ENCODE measurements at places on chromosomes 3 and 15. TPM values are rescaled to one million over a fixed set of nuclear protein-coding genes. Genes with fewer than 3 reads are reported as not detected.

DNA sequence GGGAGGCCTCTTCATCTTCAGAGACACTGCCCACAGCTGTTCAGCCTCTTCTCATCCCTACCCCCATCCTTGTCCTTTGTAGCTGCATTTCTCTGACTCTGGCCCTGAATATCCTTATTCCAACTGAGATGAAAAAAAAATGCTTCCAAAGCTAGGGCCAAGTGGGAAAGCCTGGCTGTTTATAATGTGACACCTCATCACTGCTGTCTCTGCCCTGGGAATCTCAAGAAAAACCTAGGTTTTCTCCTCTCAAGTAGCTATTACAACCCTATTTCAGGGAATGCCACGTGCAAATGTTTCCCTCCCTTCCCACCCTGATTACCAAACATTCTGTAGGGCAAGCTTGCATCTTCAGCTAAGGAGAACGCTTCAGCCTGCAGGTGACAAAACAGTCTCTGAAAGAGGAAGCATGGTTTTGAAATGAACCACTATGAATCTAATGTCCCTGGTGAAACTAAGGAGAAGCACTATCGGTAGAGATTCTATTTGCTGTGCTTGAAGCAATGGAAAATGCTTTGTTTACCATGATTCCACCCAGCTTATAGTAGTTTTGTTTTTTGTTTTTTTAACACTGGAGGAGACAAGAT lies 65.4 kb downstream of the USF3 start:
- DNase-seq, result no peak

Gene CERS3
- total RNA-seq, result not detected

Gene IL5RA
- not detected for total RNA-seq

DNA sequence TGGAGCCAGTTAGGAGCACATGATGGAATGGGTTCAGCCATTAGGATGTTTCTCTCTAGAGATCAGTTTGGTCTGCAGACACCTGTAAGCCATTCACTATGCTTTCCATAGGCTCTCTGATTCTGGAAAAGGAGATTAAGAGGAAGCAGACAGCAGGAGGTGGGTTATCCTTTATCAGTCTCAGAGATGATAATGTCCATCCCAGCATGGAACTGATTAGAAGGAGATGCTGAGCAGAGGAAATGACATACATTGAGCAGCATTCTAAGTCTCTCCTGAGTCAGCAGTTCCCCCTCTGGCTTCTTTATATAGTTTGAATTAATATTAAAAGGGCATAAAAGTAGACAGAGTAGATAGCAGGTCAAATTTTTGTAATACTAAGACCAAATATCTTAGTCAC lies 591.1 kb downstream of the GBE1 start:
- DNase-seq, result no peak

DNA sequence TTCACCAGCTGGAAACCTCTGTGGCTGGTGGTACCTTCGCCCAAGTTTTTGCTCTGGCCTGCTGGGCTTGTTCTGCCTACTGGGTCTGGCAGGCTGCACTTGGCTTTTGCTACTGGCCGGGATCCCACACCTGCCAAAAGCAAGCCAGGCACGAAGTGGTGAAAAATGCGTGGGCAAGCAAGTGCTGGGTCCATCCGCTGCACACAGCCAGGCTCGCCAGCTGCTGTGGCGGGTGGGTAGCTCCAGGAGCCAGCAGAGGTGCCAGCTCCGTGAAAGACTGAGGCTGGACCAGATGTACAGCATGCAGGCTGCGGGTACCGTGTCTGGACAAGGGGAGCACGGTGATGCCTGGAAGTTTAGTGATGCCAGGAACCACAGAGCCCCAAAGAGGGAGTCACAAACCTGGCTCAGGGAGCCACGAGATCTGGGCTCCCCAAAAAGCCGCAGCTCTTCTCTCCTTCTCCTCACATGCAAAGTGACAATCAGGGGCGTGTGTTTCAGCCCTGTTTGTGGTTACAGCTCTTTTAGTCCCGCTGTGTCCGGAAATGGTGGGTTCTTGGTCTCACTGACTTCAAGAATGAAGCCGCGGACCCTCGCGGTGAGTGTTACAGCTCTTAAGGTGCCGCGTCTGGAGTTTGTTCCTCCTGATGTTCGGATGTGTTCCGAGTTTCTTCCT lies 1455.6 kb upstream of the GBE1 start:
- no peak for DNase-seq

DNA sequence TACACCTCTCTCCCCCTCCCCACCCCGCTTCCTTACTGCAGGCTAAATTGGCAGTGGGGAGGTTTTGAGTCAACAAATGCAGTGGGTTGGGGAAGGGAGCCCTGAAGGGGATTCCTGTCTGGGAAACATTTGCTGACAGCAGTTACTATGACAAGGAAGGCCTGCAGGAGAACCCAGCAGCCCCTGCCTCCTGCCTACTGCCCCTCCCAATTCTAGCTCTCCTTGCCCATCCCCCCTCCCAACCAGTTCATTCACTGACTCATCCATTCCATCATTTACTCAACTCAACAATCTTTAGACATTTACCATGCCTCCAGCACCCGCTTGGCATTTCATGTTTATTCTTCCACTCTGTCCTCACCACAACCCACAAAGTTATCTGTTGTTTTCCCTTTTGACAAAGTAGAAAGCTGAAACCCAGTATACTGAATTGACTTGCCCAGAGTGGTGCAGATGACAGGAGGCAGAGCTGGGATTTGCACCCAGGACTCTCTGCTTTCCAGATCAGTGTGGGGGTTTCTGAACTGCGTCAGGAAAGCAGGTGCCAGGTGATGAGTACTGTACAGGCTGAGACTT lies 75.0 kb downstream of the MAGEF1 start:
- peak; percentile 82 for DNase-seq

DNA sequence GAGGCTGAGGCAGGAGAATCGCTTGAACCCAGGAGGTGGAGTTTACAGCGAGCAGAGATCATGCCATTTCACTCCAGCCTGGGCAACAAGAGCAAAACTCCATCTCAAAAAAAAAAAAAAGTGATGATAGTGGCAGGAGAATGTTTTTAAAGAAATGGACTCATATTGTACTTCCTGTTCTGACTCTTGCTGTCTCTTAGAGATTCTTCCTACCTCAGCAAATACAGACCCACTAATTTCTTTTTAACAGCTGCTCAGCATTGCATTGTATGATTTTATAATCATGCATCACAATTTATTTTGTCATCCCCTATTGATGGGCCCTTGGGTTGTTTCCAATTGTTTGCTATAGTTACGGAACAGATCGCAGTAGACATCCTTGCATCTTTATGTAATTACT lies 8.8 kb upstream of the ANKDD1A start:
- no peak for DNase-seq

GRCh38 chr3:44309500-44309899 lies 29.1 kb upstream of the TCAIM start:
- DNase-seq, result no peak

GRCh38 chr3:126446301-126446700 lies 29.4 kb downstream of the ZXDC start:
- DNase-seq, result no peak

- no peak for DNase-seq
Observed at GRCh38 chr15:78304216-78305066, 5.0 kb upstream of the SKIC8 start.

GRCh38 chr15:66830358-66830757 lies 128.3 kb downstream of the SMAD6 start:
- DNase-seq, result peak; percentile 55

- peak; percentile 79 for DNase-seq
Observed at GRCh38 chr3:183295211-183295610, 42.2 kb downstream of the B3GNT5 start.

- DNase-seq, result no peak
Observed at GRCh38 chr3:107414325-107414964, 37.2 kb downstream of the CCDC54 start.

GRCh38 chr3:61877359-61878138 lies 316.2 kb downstream of the PTPRG start:
- DNase-seq, result peak; percentile 14

- peak; percentile 3 for DNase-seq
Observed at GRCh38 chr3:158261371-158261991, 151.6 kb downstream of the RSRC1 start.

Gene SETD5
- total RNA-seq, result 58.4 TPM

- DNase-seq, result peak; percentile 98
Observed at GRCh38 chr15:52261498-52262242, 33.9 kb downstream of the MYO5C start.

Gene DNASE1L3
- total RNA-seq, result not detected

GRCh38 chr3:42148086-42148848 lies 57.1 kb downstream of the TRAK1 start:
- DNase-seq, result no peak

- DNase-seq, result peak; percentile 56
Observed at GRCh38 chr15:57152666-57153539, 223.4 kb upstream of the CGNL1 start.

DNA sequence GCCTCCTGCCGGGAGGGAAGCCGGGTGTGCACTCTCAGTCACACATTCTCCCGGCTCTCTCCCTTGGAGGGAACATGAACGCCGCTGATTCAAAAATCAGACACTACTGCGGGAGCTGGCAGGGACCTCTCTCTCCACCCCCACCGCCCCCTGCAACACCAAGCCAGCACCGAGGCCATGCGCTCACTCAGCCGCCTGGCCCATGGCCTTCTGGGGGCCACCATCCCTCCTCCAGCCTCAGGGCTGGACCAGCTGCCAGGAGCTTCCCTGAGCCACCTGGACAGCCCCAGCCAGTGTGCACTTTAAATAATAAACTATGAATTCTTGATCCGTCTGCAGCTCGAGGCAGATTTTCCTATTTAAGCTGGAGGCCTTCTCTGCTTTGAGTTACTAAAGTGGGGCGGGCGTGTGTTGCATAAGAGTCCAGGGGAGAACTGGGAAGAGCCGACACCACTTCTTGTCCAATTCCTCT lies 30.6 kb downstream of the ADAMTS17 start:
- no peak for DNase-seq

Gene GPR149
- not detected for total RNA-seq

GRCh38 chr3:5731100-5731499 lies 543.6 kb downstream of the EDEM1 start:
- no peak for DNase-seq

DNA sequence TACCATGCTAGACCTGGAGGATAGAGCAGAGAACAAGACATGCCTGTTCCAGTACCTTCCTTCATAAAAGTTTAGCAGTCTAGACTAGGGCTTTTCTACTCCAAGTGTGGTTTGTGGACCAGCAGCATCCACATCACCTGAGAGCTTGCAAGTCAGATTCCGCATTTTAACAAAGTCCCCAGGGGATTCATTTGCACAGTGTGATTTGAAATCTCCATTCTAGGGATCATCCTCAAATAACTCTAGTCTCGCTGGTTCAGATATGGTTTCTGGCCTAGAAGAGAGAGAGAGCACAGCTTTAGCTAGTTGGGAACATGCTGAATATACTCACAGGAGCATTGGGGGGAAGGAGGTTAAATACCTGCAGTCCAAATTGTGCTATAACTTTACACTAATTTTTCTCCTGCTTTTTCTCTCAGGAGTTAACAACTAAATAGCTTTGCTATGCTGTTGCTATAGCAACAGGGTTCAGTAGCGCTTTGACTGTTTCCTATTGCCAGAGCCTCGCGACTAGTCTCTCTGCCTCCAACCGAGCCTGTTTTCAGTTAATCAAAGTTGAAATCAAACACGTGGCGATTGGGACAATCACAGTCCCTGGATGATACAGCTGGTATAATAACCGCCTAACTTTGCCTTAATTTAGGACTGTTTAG lies 64.0 kb upstream of the RASGRF1 start:
- DNase-seq, result no peak

GRCh38 chr3:177221744-177222143 lies 24.5 kb upstream of the TBL1XR1 start:
- DNase-seq, result no peak

Gene SH2D7
- total RNA-seq, result not detected

Gene ATP13A5
- not detected for total RNA-seq

DNA sequence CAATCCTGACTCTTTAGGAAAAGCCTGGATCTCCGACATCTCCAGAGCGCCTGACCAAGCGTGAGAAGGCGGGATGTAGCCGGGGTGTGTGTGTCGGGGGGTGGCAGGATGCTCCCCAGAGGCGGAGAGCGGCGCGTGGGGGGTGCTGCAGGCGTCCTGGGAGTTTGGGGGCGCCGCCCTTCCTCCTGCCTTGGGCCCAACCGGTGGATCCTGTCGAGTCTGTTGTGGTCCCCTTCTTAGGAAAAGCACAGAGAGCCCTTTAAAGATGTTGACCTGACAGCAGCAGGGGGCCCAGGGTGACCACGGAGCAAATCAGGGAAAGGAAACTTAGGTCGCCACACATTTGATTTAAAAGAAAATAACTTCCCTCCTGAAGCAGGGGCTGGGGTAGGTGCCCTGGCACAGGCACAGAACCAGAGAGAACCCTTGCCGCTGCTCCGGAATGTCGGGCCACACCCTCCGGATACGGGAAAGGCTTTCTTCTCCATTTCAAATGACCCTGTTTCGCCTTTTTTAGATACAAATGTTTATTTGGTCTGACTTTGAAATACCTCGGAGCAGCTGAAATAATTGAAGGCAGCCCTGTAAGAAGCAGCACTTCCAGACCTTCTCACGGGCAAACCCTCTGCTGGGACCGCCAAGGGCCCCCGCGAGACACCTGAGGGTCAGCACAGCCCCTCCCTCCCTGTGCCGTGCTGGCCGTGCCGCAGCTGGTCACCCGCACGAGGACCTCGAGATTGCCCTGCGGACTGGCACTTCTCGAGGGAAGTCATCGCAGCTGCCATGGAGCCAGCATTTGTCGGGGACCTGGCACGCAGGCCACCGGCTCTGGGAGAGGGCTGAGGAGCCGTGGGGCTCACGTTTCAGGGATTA lies 102.9 kb upstream of the KLF13 start:
- no peak for DNase-seq

DNA sequence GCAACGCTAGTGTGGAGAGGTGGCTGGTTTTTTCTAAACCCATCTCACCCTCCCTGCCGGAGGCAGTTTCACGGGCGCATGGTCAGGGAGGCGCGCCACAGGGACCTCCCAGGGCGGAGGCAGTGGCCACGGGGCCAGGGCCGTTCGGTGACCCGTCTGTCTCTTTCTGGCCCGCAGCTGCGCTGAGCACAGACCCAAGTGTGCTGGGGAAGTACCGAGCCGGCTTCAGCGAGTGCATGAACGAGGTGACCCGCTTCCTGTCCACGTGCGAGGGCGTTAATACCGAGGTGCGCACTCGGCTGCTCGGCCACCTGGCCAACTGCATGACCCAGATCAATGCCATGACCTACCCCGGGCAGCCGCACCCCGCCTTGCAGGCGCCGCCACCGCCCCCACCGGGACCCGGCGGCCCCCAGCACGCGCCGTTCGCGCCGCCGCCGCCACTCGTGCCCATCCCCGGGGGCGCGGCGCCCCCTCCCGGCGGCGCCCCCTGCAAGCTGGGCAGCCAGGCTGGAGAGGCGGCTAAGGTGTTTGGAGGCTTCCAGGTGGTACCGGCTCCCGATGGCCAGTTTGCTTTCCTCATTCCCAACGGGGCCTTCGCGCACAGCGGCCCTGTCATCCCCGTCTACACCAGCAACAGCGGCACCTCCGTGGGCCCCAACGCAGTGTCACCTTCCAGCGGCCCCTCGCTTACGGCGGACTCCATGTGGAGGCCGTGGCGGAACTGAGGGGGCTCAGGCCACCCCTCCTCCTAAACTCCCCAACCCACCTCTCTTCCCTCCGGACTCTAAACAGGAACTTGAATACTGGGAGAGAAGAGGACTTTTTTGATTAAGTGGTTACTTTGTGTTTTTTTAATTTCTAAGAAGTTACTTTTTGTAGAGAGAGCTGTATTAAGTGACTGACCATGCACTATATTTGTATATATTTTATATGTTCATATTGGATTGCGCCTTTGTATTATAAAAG lies 1.8 kb downstream of the HES1 start:
- peak; percentile 52 for DNase-seq
